ENCODE measurements at places on chromosomes 6 and 20.

DNA sequence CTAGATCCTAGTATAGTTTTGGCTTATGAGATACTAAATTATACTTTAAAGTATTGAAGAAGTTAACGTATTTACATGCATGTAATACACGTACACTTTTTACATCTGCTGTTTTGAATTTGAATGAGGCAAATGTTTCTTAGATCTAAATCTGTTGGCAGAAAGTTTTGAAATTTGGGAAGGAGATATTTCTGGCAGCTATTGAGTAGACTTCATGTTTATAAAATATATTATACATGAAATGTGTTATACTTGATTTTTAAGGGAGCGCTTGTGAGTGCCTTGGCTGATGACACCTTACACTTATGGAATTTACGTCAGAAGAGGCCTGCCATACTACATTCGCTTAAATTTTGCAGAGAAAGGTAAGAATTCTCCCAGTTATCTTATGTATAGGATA, 34.7 kb downstream of the STXBP5 start:
- no peak for DNase-seq

DNA sequence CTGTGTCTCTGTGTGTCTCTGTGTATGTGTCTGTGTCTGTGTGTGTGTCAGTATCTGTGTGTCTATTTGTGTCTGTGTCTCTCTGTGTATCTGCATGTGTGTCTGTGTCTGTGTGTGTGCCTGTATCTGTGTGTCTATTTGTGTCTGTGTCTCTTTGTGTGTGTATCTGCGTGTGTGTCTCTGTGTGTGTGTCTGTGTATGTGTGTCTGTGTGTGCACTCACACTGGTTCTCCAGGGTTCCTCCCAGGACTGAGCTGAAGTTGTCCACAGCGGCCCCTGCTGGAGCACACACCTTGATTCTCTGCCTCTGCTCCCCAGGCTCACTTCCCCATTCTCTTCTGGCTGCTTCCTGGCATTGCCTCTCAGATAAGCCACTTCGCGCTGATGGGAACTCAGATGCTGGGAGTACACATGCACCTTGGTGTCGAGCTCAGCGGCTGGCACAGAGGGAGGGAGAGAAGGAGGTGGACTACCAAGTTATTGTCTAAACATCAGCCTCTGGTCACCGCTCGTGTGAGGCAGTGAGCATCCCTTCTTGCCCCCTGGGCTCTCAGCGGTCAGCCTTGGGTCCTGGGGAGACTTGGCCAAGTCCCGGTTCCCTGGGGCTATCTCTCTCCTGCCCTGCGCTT, 104.9 kb upstream of the NXT1 start:
- DNase-seq = no peak

- DNase-seq = no peak
These were observed 23.3 kb downstream of the RNF144B start for GRCh38 chr6:18410412-18410811.

DNA sequence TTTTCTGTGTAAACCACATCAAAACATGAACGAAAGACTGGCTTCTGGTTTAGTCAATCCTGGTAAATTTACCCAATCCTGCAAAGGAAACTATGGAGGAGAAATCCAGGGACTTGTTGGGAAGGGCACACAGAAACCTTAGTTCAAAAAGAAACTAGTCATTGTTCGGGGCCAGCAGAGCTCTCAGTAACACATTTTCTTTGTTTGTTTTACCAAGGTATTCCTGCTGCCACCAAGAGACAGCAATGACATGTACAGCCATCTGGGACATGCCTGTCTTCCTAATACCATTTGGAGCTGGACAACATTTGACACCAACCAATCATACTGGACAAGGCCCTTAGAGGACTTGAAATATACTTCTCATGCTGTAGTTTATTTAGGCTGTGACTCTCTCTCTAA, 8.3 kb downstream of the OARD1 start:
- DNase-seq = no peak

DNA sequence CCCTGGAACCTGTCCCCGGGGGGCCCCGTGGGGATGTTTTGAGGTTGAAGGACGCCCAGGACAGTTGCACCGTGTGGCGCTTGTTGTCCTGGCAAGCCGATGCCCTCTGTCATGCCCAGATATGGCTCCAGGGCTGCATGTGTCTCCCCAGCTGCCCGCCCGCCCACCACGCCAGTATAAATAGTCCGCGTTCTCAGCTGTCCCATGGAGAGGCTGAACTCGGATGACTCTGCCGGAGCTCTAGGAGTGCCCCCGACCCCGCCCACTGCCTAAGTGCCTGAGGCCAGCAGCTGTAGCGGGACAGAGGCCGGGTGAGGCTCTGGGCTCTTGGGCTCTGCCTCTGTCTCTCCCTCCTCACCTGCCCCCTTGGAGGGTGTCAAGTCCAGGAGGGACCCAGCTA, 83.0 kb upstream of the GATA5 start:
- no peak for DNase-seq

GRCh38 chr20:44477151-44477550, 1.5 kb downstream of the TTPAL start:
- no peak for DNase-seq

DNA sequence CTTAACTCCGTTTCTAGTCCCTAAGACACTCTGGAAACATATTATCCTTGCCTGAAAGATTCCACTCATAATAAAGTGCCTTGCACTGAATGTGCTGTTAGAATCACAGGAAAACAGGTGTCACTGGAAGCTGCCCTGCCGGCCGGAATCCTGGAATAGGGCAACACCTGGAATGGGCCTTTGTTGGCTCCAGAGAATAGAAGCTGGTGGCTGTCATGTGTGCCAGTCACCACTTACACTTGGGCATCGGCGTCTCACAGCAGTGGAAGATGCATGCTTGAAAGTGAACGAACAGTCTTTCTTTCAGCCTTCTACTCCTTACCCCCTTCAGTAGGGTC, 90.8 kb upstream of the AFDN start:
- DNase-seq = no peak

GRCh38 chr6:144957236-144957937, 672.3 kb downstream of the UTRN start:
- DNase-seq = no peak

DNA sequence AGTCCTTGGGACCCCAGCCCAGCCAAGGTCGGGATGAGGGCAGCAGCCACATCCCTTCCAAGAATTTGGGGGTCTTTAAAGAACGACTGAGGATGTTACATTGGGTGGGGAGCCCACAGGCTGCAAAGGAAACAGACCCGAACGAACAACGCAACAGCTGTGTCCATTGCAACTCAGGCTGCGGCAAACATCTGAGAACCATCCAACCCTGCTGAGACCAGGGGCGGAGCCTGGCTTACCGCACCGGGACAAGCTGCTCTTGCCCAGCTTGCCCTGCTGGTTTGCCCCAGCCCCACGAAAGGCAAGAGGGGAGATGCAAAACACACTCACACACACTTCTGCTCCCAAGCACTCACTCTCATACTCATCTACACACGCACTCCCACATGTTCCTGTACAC, 21.5 kb upstream of the TAF4 start:
- DNase-seq = no peak

DNA sequence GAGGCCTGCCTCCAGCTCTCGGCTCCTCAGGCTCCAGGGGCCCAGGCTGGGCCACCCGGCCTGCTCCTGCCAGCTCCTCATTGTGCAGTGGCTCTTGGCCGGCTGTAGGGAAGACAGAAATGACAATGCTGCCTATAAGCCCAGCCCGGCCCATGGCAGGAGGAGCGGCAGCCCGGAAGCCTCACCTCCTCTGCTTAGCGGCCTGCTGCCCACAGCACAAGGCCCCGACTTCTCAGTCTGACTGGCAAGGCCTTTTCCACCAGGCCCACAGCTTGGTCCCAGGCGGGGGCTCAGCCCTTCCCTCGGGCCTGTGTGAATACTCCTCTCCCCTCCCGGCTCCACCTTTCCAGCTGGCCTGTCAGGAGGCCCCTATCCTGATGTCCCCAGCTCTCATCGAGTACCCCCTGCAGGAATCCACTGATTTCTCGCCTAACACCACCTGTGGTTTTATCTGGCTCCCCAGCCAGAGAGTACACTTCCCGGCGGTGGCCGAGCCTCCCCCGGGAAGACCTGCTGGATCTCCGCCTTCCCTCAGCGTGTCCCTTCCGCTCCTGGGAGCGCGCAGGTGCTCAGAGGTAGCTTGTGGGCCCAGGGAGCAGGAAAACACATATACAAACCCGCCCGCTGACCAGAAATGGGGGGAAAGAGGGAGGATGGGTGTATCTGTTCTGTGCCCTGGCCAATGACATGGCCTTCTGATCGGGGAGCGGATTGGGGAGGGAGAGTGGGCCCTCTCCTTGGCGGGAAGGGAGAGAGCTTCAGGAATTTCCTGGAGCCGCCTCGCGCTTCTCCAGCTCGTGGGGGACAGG, 963 bp downstream of the DDRGK1 start:
- DNase-seq = peak; percentile 23

DNA sequence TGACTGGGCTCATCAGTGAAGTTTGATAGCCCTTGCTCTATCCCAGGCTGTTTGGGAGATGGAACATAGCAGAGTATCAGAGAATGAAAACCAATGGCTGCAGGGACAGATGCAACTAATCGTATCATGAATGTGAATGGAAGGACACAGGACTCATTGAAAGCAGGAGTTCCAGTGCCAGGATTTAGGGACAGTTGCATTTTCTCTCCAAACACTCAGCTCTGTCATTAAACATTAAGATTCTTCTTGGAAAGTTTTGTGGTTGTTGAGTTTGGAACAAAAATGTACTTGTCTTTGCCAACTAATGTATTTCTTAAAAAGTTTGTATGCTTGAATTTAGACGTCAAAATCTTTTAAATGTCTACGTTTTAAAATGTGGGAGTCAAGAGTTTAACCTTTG, 31.0 kb upstream of the GSTA5 start:
- DNase-seq = no peak

GRCh38 chr6:131954059-131954774, 3.0 kb upstream of the CCN2 start:
- no peak for DNase-seq

DNA sequence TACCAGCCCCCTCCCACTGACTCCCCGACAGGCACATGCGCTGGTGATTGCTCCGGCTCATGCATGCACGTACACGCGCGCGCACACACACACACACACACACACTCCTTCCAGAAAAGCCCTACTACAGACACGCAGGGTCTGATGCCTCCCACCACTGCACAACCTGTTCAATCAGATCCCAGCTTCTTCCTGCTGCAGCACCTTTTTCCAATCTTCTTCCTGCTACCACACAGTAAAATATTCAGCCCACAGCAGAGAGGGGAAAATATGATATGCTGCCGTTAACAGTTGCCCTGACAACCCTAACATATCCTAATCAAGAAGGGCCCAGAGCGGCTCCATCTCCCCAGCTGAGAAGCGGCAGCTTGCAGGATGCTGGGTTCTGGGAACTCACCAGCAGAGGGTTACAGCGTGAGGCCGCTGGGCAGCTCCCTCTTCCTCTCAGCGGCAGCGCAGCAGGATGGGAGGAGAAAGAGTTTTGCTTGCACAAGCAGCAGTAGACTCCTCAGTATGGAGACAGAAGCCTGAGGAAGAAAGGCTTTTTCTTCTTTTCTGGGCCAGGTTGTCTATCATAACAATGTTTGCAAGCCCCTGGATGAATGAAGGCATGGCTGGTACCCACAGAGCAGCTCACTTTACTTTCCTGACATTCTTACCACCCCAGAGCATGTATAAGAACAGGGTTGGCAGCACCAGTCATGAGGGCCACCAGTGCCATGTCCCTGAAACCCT, 23.9 kb downstream of the MAP7 start:
- DNase-seq = peak; percentile 26

Measured in T-helper 2 cell treated with Interferon-gamma antibody and Interleukin-4, amounts not matched to agents 5 μg/mL and 100 μg/mL, for 36 hours (primary cell).